ENCODE measurements at places on chromosomes 13 and 19.

DNA sequence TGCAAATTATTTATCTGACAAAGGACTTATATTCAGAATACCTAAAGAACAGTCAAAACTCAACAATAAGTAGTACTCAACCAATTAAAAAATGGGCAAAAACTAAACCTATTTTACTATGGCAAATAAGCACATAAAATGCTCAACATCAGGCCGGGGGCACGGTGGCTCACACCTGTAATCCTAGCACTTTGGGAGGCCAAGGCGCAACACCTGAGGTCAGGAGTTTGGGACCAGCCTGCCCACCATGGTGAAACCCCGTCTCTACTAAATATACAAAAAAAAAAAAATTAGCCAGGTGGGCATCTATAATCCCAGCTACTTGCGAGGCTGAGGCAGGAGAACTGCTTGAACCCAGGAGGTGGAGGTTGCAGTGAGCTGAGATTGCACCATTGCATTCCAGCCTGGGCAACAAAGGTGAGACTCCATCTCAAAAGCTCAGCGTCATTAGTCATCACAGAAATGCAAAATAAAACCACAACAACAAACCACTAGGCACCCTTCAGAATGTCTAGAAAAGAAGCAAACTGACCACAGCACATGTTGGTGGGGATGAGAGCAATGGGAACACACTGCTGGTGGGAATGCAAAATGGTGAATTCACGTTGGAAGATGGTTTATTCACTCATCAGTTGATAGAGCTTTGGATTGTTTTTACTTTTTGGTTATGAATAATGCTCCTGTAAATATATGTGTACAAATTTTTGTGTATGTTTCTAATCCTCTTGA is 180.6 kb upstream of the SOX1 start:
- no peak for DNase-seq

- no peak for DNase-seq
These were observed 1.9 kb downstream of the NHLRC3 start for GRCh38 chr13:39040206-39040605.

DNA sequence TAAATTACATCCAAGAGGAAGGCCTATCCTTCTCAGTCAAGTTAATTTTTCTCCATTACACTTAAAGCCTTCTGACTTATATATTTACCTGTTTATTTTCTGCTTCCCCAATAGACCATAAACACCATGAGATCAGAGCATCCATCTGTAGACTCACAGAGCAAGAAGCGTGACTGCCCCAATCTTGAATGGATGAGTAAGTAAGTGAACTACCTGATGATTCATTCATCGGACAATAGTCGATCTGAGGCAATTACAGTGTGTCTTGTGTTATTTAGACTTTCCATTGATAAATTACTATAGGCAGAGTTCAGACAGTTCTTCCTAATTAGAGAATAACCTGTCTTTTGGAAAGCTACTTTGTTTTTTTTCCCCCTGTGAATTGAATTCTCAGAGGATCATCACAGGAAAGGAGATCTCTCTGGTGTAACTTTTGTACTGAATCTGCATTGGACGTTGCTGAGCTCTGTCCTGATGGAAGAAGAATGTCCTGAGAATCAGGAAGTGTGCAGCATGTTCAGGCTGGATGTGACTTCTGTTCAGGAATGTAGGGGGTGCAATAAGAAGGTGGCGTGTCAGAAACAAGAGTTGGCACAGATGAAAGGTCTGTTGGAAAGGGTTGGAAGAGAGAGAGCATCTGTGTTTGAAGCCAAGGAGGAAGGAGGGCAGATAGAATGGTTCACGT is 367.0 kb downstream of the NALCN start:
- no peak for DNase-seq

DNA sequence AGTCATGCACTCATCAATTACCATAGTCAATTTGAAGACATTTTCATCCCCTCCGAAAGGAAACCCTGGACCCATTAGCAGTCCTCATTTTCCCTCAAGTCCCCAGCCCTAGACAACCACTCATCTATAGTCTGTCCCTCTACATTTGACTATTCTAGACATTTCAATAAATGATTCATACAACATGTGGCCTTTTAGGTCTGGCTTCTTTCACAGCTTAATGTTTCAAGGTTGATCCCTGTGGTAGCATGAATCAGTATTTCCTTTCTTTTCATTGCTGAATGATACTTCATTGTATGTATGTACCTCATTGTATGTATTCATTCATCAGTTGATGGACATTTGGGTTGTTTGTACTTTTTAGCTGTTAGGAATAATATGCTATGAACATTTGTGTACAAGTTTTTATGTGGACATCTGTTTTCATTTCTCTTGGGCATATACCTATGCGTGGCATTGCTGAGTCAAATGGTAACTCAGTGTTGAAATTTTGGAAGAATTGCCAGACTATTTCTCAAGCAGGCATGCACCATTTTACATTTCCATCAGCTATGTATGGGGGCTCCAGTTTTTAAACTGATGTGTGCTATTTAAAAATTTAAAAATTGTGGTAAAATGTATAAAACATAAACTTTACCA is 18.4 kb downstream of the SPATA13 start:
- DNase-seq: no peak

GRCh38 chr13:98458431-98458830 is 118.5 kb downstream of the STK24 start:
- DNase-seq: no peak

- DNase-seq: no peak
These were observed 574 bp downstream of the CYP2S1 start for GRCh38 chr19:41193430-41194156.

- DNase-seq: no peak
These were observed 30.1 kb downstream of the PIP5K1C start for GRCh38 chr19:3669947-3670795.

DNA sequence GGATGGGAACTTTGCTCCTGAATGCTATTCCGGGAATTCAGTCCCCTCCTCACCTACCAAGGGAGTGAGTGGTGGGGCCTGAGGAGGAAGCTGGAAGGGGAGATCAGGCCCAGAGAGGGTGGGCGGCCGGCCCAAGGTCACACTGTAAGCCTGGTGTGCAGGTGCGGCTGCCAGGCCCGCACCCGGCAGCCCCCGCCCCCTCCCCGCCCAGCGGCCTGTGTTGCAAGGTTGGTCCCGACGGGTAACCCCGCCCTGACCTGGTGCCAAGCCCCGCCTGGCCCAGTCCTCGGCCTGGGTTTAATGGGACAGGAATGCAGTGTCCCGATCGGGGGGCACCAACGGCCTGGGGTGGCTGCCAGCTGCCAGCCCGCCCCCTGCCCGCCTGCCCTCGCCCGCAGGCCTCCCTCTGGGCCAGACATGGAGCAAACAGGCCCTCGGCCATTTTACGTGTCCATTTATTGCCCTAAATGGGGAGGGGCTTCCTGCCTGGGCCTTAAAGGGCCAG is 5.5 kb downstream of the ZBTB7A start:
- no peak for DNase-seq

DNA sequence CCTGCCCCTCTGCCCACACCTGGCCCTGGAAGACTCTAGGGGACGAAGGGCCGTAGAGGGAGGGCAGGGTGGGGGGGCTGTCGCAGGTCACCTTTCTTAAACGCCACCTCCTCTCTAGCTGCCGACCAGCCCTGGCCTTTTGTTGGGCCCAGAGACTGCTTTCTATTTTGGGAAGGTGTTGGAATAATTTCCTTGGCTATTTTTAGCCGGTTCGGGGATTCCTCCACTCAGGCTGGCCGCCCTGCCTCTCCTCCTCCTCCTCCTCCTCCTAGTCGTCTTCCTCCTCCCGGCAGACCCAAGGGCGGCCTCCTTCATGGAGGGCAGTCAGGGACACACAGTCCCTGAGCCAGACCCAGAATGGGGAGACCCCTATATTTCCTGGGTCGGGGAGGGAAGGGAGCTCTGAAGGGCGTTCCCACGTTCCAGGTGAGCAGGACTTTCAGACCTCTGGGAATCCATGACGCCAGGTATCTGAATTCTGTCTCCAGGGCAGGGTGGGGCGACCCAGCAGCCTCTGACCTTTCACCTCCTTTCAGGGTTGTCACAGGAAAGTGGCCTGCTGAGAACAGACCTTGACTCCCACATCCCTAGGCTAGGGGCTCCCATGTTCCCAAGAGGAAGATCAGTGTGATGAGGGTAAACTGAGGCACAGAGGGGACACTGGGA is 19.9 kb downstream of the GADD45B start:
- no peak for DNase-seq

DNA sequence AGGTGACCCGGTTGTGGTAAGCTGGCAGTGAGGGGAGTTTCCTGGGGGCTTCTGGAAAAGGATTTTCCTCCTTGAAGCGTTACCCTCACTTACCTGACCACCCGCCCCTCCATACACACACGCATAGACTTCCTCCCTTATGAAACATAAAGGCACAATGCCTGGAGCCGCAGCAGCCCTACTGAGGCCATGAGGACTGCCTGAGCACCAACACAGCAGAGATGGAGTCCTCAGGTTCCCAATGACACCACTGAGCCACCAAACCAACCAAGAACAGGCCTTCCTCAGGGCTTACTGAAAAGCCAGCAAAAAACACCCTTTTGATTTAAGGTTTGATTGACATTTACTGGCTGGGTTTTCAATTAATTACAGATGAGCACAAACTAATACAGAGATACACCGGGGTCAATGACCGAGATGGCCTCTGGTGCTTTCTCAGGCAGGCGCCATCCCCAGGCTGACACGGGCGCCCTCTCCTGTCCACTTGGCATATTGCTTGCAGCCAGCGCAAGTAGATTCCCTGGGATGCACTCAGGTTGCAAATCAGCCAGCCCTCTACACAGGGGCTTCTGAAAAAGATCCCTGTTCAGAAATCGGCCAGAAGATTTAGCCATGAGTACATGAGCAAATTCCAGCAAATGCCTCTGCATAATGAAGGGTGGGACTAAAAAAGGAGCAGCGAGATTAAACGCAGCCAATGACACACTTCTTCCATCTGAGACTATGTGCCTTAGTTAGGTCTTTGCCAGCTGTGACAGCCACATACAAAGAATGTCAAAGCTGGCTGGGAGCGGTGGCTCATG is 14.8 kb downstream of the OPA3 start:
- peak; percentile 33 for DNase-seq

- no peak for DNase-seq
These were observed 321.5 kb upstream of the MAB21L1 start for GRCh38 chr13:35797991-35798390.

DNA sequence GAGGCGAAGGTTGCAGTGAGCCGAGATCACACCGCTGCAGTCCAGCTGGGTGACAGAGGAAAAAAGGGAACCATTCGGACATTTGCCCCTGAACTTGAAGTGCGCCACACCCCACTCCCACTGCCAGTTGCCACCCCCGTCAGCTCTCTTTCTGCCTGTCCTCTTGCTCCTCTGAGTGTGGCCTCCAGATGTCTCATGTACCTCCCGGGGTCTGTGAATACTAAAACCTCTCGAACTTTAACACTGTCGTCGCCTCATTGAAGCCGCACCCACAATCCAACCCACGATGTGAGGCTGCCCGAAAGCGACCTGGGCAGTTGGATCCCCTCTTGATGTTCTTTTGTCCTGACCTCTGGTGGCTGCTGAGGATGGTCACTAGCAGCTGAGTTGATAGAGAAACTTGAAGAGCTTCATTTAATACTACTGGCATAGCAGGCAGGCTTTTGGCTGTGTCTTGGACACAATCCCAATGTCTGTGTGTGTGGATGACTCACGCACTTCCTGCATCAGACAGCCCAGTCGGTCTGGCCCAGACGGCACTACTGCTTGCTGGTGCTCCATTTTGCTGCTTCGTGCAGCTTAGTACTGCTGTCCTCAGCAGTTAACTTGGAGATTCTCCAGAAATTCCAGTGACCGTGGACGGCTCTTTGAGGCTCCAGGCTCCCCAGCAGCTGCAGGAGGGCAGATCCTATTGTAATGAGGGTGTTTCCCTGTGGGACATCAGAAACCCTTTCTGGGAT is 4.2 kb downstream of the FPR3 start:
- DNase-seq: no peak

- DNase-seq: no peak
These were observed 341.3 kb downstream of the SPRY2 start for GRCh38 chr13:79999601-80000000.

GRCh38 chr19:50723735-50724521 is 764 bp downstream of the CLEC11A start:
- no peak for DNase-seq

DNA sequence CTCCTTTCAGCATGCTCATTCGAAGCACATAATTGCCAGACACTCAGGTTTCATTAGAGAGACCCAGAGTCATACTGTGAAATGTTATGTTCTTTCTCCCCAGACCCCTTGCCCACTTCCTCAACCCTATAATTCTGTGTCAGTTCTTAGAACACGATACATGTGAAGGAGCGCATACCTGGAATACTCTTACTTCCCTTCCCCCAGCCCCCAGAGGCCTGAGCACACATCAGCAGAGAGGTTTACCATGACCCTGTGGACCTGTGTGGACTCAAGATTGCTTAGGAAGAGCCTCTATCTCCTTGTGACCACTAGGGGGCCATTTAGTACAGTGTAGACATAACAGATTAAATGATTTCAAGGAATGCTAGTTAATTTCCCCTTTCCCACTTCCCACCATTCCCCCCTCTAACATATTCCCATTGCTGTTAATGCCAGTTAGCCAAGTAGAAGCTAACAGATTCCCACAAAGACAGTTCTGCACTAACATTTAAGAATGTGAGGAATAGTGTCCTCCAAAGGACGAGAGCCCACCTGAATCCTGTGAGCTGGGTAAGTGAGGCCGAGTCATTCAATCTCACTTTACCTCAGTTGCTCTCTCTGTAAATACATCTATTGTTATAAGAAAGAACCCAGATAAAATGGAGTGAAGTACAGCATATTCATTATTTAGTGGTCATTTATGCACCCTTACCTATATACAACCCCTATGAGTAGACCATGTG is 154.2 kb upstream of the MAB21L1 start:
- DNase-seq: no peak

GRCh38 chr13:101185606-101186005 is 230.7 kb downstream of the NALCN start:
- DNase-seq: no peak

DNA sequence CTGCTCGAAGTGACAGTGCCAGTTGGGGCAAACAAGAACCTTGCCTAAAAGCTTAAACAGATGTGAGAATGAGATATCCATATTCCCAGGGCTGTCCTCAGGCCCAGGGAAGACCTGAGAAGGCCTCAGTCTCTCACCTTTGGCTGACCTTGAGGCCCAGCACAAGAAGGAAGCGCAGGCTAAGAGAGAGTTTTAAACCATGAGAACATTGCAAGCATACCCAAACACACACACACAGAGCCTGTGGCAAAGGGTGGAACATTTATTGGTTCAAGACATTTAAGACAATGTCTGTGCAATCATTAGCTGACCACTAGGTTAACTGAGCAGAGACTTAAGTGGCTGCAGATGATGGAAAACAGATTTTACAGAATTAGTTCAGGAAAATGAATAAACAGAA is 248.2 kb downstream of the NBEA start:
- no peak for DNase-seq

GRCh38 chr13:109389456-109389855 is 396.9 kb downstream of the IRS2 start:
- no peak for DNase-seq

DNA sequence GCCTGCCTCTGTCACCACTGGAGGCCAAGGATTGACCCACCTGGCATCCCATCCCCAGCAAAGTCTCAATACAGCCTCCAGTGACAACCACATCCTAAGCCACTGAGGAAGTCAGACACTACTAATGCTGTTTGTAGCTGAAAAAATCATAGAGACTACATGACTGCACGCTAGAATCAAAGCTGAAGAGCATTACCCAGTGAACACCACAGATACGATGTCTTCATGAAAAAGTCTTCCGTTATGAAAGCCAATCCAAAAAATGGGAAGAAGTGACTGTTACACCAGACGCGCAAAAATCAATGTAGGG is 11.1 kb upstream of the NUP62 start:
- DNase-seq: no peak

- no peak for DNase-seq
These were observed 4.2 kb upstream of the SYCN start for GRCh38 chr19:39208175-39208795.

Data from CD4-positive, alpha-beta T cell treated with Interleukin-4 for 4 hours (primary cell).